Glomerular endothelial cell (primary cell): ENCODE measurements at places on chromosomes 2 and 18.

DNA sequence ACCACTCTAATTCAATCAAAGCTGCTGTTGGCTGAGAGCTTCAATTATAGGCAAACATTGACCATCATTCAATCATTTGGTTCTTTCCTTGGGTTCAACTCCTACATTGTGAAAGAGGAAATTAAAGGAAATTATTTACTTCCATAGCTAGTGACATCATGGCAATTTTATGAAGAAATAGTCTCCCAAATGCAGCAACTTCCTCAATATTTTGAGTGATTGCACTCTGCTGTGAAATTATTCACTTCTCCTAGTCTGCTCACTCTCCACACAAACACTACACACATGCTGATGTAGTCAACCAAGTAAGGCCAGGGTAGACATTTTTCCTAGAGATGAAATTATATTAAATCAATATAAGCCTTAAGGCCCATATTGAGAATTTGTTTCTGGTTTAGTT lies 86.7 kb upstream of the NCKAP5 start:
- DNase-seq, result no peak

GRCh38 chr2:78416625-78417300 lies 608.7 kb upstream of the REG3G start:
- DNase-seq, result no peak

DNA sequence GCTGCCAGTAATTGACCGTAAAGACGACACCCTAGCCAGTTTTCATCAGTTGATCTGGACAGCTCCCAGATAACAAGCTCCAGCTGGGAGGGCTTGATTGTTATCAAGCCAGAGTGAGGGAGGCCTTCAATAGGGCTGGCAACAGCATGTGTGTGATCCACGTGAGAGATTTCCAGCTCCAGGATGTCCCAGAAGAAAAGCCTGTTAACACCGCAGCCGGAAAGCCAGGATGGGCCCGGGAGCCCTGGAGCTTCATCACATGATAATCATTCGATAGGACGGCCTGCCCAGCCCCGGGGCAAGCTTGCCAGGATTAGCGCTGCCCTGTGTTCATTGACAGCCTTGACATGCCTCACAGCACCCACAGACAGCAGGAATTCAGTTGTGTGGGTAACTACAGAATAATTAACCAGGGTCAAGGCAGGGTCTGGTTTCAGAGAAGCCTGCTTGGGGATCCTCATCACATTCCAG lies 182.5 kb downstream of the C1D start:
- DNase-seq, result no peak

DNA sequence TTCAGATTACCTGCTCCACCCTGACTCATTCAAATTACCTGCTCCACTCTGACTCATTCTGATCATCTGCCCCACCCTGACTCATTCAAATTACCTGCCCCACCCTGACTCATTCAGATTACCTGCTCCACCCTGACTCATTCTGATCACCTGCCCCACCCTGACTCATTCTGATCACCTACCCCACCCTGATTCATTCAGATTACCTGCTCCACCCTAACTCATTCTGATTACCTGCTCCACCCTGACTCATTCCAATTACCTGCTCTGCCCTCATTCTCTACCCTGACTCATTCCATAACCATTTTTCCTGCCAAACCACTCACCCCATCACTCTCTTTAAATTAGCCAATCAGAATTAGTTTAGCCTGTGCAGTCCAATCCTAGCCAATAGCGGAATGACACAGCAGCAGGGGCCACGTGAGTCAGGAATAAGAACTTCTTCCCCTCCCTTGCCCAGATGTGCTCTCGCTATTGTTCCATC lies 26.2 kb downstream of the CFAP53 start:
- DNase-seq, result no peak
